KG1 (cell line): ENCODE measurements at places on chromosomes 16 and 17.

DNA sequence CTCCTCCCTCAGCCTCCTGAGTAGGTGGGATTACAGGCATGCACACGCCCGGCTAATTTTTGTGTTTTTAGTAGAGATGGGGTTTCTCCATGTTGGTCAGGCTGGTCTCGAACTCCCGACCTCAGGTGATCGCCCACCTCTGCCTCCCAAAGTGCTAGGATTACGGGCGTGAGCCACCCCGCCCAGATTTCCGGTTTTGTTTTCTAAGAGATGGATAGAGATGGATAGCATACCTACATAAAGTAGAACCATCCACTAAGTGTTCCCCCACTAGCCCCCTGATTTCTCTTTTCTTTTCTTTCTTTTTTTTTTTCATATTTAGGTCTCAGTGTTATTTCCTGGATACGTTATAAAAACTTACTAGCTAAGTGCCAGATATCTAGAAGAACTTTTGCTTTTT is 2.0 kb downstream of the WSB1 start:
- DNase-seq = no peak

DNA sequence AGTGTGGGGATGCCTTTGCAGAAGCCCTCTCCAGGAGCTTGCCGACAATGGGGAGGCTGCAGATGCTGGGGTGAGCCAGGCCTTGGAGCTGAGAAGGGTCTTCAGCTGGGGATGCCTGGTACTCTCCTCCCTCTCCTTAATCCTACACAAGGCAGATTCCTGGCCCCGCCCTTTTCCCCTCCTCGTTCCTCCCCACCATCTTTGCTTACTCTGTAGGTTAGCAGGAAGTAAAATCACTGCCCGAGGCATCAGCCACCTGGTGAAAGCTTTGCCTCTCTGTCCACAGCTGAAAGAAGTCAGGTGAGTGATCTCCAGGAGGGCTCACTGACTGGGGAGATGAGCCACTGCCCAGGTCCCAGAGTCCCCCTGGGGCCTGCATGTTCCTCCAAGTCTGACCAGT is 38.7 kb downstream of the NLRC5 start:
- no peak for DNase-seq

- no peak for DNase-seq
These were observed 9.1 kb upstream of the UBB start for GRCh38 chr17:16371742-16372141.

- no peak for DNase-seq
These were observed 4.8 kb upstream of the ERBB2 start for GRCh38 chr17:39695089-39695474.

DNA sequence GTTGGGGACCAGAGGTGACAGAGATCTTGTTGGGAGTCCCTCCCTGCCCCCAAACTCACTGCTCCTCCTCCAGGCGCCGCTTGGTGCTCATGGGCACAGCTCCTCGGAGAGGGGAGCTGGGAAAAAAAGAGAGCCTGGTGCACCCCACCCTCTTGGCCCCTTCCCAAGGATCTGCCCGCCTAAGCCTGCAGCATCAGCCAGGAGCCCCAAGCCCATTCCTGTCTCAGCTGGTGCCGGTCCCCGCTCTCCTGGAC is 400 bp downstream of the HCFC1R1 start:
- no peak for DNase-seq

DNA sequence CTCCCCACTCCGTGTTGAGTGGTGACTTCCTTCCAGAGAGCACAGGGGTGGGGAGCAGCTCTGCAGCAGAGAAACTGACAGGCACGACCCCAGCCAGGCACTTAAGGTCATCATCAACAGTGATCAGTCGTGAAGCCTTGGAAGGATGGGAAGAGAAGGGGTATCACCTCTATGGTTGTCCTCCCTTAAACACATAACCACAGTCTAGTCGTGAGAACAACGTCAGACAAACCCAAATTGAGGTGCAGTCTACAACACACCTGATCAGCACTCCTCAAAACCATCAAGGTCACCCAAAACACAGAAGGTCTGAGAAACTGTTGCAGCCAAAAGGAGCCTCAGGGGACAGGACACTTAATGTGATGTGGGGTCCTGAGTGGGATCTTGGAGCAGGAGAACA is 68.3 kb downstream of the MPRIP start:
- no peak for DNase-seq

DNA sequence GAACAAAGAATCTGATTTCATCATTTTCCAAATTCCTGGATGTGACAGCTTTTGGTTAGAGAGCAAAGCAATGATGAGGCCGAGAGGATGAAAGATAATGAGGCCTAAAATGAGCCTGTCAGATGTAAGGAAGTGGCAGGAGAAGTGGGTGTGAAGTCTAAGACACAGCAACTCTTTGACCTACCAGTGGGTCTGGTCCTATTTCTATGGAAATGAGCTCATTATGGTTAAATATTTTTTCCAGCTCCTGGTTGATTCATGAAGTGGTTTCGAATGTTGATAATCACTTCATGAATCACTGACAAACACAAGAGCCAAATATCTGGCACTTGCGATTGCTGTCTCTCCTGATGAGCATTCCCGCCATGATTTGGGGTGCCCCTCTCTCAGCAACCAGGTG is 273.3 kb upstream of the CDH5 start:
- DNase-seq = no peak

GRCh38 chr17:2155573-2155972 is 100.7 kb downstream of the HIC1 start:
- DNase-seq = no peak

DNA sequence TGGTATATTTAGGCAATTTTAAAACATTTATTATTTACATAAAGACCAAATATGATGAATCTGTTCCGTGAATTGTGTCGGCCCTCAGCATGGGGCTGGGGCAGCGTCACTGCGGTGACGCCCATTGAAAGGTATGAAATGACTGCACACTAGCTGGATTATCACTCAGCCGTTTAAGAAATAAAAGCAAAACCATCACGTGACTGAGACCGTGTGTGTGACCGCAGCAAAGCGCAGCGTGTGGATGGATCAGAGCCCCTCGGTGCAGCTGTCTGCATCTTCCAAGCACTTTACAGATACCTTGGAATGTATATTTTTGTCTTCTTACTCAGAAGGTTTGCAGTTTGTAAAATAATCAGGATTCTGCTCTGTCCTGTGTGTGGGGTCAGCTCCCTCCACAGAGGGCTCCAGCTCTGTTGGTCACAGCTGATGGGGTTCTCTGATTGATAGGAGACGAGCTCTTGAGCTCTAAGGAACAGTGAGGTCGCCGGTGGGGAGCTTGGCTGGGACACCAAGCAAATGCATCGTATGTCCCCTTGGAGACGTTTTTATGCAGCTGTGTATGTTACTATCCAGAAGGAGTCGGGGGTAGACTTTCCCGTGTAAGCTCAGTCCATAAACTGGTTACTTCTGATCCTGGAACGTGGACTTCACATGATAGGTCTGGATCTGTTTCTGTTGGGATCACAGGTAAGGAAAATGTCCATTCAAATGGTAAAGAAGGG is 45.1 kb downstream of the WDR45B start:
- no peak for DNase-seq

DNA sequence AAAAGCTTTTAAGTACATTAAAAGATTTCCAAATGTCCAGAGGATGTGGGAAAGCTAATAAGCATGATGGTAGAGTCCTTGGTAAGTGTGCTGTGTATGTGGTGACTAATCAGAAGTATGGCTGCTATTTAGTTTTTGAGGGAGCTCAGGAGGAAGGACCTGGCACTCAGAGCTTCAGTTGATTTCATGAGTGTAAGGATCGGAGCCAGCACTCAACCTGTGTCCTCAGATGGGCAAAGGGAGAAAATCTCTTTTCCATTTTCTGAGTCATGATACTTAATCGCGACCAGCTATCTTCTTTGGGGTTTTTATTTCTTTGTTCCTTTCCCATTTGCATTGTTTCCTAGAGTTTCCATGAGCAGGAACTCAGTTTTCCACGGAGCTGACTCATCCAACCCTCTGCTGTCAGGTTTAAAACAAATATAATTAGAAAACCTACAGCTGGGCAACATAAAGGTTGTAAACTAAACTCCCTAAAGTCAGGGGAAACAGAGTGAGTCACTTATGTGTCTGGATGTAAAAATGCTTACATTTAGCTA is 125.4 kb downstream of the MAP2K6 start:
- DNase-seq = no peak

DNA sequence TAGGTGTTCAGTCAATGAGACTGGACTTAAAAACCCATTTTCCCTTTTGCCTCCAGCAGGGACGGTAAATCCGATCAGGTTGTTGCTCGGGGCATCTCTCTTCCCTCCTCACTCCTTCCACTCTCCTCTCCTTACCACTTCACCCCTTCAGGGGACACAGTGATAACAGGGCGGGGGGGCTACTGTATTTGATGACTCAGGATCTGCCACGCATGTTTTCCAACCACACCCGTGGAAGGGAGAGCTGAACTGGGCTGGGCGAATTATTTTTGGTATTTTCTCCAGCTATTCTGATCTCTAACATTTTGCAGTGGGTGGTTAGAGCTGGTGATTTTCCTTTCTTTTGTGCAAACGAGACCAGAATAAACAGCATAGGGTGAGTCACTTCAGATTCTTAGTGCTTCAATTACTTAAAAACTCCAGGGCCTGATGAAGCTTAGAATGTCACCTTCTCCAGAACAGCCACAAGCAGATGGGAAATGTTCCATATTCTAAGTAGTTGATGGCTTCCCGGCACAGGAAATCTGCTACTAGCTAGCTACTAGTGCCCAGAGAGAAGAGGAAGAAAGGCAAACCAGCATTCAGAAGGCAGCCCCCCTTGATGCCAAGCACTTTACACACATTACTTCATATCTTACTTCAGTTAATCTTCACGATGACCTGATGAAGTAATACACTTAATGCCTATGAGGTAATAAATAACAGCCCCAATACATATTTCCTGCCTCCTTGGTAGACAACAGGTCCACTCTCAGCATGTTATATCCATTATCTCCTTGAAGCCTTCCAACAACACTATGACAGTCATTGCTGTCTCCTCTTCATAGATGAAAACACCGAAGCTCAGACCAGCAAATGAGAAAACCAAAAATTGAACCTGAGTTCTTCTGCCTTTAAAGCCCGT is 74.1 kb downstream of the ASIC2 start:
- DNase-seq = no peak

DNA sequence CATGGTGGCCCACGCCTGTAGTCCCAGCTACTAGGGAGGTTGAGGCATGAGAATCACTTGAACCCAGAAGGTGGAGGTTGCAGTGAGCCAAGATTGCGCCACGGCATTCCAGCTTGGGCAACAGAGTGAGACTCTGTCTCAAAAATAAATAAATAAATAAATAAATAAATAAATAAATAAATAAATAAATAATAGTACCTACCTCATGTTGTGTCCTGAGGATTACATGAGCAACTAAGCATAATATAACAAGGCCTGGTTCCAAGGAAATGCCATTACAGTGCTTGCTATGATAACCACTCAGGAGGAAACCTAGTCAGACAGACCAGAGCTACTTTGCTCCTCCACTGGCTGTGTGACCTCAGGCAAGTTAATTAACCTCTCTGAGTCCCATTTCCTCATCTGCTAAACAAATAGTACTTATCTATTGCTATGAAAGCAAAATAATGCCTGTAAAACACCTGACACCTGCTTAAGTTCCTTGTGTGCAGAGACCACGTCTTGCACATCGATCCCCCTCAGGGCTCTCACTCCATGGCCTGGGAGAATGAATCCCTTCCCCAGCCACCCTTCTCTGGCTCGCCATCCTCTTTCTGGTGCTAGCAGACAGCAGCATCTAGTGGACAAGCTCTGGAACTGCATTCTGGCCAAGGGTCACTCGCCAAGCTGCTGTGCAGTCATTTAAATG is 7.5 kb downstream of the EPOP start:
- DNase-seq = peak; percentile 30

DNA sequence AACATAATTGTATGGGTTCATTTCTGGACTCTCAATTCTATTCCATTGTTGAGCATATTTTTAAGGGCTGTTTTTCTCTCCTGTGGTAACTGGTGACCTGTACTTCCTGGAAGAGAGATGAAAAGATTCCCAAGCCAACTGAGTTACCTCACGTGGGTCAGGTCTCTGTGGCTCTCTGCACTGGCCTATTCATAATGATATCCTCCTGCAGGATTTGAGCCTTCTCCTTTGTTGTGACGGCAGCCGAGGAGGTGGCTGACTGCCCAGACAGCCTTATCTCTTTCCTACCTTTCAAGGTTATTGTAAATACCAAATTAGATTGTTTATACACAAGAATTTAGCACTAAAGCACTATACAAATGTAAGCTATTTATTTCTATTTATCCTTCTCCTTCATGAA is 2.7 kb upstream of the ACE start:
- DNase-seq = no peak
